ENCODE measurements at places on chromosomes 3 and 15. TPM values are rescaled to one million over a fixed set of nuclear protein-coding genes. Genes with fewer than 3 reads are reported as not detected.

GRCh38 chr3:64247991-64248646 is 22.9 kb upstream of the PRICKLE2 start:
- peaks cover 1% of the 10 kb centered on the region for H3K36me3 ChIP-seq
- no peak overlapping the region for H3K4me3 ChIP-seq
- peak overlapping the region; percentile 61 for H3K27ac ChIP-seq
- no peak for DNase-seq
- no peaks in the 10 kb centered on the region for H3K27me3 ChIP-seq
- H3K4me1 ChIP-seq, result peaks cover 20% of the 10 kb centered on the region

DNA sequence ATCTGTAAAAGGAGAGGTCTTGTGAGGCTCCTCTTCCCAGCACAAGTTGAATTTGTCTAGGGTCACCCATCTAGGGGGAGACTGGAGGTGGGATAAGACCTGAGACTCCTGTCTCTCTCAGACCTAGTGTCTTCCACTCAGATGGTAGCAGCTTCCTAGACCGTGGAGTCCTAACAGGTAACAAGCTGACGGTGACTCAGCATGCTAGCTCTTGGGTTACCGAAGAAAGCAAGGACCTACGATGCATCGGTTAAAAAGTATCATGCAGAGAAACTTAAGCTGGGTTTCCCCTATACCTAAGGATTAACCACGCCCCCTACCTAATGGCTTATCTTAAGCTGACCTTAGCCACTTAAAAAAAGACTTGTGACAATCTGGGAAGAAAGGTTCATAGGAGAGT is 7.6 kb downstream of the LRRN1 start:
- H3K27ac ChIP-seq, result no peak overlapping the region
- no peak for DNase-seq
- peaks cover 24% of the 10 kb centered on the region for H3K4me1 ChIP-seq
- no peak overlapping the region for H3K4me3 ChIP-seq
- peaks cover 26% of the 10 kb centered on the region for H3K36me3 ChIP-seq

DNA sequence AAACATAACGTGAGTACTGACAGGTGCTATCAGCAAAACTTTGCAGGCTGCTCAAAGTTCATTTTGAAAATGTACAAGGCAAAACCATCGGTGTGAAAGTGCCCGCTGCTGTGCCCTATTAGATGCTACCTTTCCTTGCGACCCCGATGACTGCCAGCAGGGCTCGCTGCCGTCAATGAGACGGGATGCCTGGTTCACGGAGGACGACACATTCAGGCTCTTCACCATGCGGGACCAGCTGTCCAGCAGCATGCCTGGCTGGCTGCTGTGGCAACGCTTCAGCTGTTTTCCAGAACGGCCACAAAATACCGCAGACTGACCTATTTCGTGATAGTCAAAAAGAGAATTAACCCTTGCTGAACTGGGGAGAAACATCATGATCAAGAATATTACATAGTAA is 92.7 kb upstream of the OCA2 start:
- H3K27me3 ChIP-seq, result no peaks in the 10 kb centered on the region
- H3K4me3 ChIP-seq, result no peak overlapping the region
- H3K36me3 ChIP-seq, result peaks cover 25% of the 10 kb centered on the region
- H3K27ac ChIP-seq, result no peak overlapping the region
- DNase-seq, result no peak

MTFMT gene
- total RNA-seq, result 14.0 TPM

GRCh38 chr3:195249858-195250464 is 21.0 kb downstream of the XXYLT1 start:
- no peak overlapping the region for H3K4me3 ChIP-seq
- H3K4me1 ChIP-seq, result no peaks in the 10 kb centered on the region
- peaks cover 4% of the 10 kb centered on the region for H3K36me3 ChIP-seq
- H3K27me3 ChIP-seq, result no peaks in the 10 kb centered on the region

DNA sequence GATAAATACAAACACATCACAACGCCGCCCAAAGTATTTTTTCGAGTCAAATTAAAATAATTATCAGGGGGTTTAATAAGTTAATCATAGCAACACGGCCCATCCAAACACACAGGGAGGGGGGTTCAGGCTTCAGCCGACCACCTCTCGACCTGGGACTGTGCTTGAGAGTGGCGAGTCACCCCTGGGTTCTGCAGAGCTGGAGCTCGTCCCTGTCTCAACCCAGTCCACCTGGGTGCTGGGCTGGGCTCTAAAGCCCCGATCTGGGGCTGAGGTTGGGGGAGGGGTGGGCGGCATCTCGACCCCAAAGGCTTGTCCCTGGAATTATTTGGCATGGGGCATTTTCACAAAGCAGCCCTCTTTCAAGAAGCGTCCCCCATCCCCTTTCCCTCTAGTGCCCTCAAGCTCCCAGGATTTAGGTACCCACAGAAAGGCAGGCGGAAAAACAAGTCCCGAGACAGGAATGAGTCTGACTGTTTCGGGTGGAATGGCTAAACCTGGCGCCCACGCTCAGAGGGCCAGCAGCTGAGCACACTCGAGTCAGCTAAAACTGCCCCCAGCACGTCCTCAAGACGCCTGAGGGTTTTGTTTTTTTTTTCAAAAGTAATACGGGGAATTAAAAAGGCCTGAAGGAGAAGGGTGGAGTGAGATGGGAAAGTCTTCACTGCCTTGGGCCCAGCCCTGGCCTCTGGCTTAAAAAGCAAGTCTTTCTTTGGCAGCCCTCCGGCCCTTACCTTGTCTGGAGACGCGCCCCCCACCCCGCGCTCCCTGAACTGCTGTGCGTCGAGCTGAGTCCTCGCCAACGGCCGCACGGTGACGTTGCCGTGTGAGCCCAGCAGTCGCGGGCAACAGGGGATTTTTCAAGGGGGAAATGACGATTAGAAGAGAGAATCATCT is 32.5 kb downstream of the NR2F2 start:
- no peaks in the 10 kb centered on the region for H3K36me3 ChIP-seq
- peaks cover 94% of the 10 kb centered on the region for H3K27me3 ChIP-seq
- no peak overlapping the region for H3K4me3 ChIP-seq
- H3K4me1 ChIP-seq, result peaks cover 16% of the 10 kb centered on the region
- DNase-seq, result no peak

GRCh38 chr15:36361351-36361870 is 218.0 kb upstream of the CDIN1 start:
- H3K27ac ChIP-seq, result peak overlapping the region; percentile 11
- no peaks in the 10 kb centered on the region for H3K36me3 ChIP-seq
- H3K4me3 ChIP-seq, result no peak overlapping the region
- peaks cover 14% of the 10 kb centered on the region for H3K4me1 ChIP-seq
- H3K27me3 ChIP-seq, result peaks cover 2% of the 10 kb centered on the region

DNA sequence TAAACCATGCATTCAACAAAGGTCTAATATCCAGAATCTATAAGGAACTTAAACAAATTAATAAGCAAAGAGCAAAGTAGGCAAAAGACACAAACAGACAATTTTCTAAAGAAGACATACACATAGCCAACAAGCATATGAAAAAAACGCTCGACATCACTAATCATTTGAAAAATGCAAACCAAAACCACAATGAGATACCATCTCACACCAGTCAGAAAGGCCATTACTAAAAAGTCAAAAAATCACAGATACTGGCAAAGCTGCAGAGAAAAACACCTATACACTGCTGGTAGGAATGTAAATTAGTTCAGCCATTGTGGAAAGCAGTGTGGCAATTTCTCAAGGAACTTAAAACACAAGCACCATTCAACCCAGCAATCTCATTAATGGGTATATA is 53.8 kb downstream of the FSIP1 start:
- H3K36me3 ChIP-seq, result no peaks in the 10 kb centered on the region
- peaks cover 7% of the 10 kb centered on the region for H3K4me1 ChIP-seq
- H3K27ac ChIP-seq, result no peak overlapping the region

All from progenitor cell of endocrine pancreas (in vitro differentiated cells).